ENCODE measurements at places on chromosomes 16 and 17.
A peak's percentile ranks its signal among the peaks of the same experiment; 100 is the strongest.

- DNase-seq = no peak
These were observed 58.1 kb upstream of the TMC5 start for GRCh38 chr16:19359556-19359955.

DNA sequence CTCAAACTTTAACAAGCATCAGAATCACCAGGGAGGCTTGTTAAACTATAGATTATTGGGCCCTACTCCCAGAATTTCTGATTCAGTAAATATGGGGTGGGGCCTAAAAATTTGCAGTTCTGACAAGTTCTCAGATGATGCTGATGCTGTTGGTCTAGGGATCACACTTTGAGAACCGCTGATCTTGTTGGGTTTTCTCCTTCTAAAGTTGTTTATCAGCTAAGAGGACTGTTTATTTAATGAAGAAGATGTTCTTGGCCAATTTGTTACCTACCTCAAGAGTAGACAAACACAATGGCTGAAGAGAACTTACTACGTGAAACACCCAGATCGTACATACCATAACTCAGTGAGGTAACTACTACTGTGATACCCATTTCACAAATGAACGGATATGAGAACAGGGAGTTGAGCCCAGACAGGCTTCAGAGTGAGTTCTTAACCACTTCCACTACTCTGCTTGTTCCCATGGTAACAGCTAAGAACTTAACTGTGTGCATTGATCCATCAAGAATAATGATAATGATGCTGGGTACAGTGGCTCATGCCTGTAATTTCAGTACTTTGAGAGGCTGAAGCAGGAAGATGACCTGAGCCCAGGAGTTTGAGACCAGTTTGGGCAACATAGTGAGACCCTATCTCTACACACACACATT is 85.3 kb upstream of the NSRP1 start:
- no peak for DNase-seq

DNA sequence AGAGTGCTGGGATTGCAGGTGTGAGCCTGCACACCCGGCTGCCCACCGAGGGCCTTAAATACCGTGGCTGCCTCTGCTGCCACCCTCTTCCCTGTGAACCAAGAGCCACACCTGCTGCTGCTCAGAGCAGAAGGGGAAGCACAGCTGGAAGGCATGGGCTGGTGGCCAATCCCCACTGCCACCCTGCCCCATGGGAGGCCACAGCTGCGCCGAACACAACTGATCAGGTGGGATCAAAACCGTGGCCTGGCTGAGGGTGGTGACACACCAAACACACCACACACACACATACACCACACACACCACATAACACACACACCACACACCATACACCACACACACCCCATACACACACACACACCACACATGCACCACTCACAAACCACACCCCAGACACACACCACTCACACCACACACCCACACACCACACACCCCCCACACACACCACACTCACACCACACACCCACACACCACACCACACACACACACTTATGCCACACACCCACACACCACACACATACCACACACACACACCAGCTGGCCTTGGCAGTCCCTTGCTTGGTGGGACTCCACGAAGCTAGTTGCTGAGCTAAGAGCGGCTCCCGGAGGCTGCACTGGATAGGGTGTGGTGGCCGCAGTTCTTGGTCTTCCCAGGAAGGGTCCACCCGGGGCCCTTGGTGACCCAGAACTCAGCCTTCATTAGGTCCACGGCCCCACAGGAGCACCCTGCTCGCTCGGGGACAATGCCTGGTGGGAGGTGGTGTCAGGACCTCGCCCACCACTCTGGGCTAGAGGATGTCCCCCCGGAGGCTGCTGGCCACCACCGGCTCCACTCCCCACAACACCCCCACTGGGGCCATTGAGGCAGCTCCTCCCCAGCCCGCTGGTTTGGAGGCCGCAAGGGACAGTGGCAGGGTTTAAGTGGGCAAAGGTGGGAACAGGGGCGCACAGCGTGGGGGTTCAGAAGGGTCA is 14.9 kb downstream of the CEP131 start:
- no peak for DNase-seq

GRCh38 chr16:78284957-78285434 is 185.5 kb downstream of the WWOX start:
- no peak for DNase-seq

GRCh38 chr16:56295739-56296527 is 104.6 kb downstream of the GNAO1 start:
- no peak for DNase-seq

DNA sequence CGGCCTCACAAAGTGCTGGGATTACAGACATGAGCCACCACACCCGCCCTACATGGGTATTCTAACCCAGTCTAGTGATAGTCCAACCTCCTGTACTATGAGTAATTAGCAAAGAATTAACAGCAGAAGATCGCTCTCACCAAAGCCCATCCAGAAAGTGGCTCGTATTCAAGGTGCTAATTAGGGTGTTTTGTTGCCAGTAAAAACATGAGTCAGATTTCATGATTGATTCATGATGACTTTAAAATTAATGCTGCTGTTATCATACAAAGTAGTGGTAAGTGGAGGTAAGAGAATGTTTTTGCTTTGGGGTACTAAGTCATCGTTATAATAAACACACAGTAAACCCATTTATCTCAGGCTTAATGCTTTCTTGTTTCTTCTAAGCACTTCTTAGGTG is 428.8 kb downstream of the WWOX start:
- no peak for DNase-seq

- DNase-seq = no peak
These were observed 33.5 kb downstream of the KANSL1 start for GRCh38 chr17:46159686-46160085.

DNA sequence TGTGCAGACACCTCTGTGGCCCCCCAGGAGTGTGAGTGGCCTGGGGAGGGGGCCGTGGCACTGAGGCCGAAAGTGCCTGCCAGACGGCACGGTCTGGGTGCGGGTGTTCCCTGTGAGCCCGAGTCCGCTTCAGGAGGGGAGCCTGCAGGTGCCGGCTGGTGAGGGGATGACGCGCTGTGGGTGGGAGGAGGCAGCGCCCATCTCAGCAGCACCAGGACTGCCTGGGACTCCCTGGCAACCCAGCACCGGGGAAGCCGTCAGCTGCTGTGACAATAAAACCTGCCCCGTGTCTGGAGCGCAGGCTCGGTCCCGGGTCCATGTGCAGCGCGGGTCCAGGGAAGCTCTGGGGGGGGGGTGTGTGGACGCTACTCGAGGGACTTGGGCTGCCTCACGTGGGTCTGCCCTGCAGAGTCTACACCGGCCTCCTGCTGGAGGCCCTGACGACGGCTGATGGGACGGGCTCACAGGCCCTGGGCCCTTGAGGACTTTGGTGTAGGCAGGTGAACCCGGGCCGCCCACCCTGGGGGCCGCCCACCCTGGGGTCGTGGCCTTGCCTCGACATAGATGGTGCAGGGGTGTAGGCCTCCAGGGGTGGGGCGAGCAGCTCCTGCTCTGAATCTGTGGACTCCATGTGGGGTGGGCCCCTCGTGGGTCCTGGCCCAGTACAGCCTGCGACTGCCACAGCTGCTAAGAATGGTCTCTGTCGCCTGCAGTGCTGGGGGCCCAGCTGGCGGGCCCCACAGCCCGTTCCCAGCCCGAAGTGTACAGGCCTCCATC is 5.9 kb upstream of the RAB40C start:
- no peak for DNase-seq

DNA sequence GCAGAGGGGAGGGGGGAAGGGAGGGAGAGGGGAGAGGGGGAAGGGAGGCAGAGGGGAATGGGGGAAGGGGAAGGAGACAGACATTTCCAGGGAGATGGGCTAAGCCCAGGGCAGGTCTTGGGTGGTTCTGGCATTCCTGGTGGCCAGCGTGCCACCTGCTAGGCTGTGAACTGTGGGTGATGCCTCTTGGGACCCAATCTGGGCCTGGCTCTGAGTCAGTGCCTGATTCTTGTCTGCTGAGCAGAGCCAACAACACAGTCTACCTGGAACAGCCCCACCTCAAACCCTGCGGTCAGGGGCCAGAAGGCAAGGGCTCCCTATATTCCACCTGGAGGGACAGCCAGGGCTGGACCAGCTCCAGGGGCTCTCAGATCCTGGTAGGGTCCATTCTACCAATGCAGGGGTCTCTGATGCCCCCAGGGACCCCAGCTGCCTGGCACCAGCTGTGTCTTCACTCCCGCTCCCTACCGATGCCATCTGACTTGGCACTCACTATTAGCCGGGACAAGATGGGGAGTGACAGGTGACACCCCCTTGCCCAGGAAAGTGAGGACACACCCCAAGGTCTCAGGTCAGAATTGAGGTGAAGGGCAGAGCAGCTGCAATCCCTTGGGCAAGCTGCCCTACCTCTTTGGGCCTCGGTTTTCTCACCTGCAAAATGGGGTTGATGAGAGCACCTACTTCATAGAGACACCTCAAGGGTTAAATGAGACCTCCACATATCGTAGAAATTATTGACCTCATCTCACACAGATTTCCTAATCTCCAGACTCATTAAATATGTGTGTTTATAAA is 87.2 kb downstream of the LITAF start:
- DNase-seq = no peak

- no peak for DNase-seq
These were observed 126.0 kb upstream of the CDC42EP4 start for GRCh38 chr17:73437826-73438225.

DNA sequence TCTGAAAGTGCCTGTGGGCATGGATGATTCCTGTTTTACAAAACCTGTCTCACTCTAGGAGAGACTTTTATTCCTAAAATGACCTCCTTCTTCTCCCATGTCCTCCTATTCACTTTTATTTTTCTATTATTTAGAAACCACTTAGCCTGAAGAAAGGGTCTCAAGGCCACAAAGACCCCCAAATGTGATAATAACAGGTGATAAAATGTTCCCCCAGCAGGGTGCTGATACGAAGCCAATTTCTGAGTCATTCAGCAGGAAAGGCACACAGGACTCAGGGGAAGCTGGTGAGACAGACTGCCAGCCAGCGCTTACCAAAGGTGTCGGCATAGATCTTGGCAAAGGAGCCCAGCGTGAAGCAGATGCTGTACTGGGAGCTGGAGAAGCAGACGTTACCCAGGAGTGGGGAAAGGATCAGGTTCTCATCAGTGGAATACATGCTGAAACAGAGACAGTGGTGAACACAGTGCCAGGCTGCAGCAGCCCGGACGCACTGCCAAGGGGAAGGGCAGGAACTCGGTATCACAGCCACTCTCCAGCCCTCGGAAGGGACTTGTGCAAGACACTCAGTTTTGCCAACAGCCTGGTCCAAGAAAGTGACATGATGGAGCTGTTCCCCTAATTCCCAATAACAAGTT is 24.6 kb downstream of the HIGD1B start:
- DNase-seq = no peak

DNA sequence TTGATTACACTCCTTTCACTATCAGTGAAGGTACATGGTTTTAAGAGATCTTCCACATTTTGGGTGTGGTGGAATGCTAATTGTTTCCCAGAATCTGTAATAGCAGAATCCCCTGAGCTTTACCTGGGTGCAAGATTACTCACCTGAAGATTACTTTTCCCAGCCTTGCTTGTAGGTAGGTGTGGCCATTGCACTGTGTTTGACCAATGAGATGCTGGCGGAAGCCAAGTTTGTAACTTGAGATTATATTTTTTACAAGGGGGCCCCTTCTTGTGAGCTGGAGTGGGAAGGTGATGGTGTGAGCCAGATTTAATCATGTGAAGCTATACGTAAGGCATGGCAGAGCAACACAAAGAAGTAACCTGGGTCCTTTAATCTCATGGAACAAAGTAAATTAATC is 294.3 kb downstream of the TOX3 start:
- DNase-seq = no peak

- no peak for DNase-seq
These were observed 77.5 kb downstream of the PLXDC1 start for GRCh38 chr17:39073916-39074315.

GRCh38 chr17:77581480-77581879 is 377.0 kb upstream of the TNRC6C start:
- no peak for DNase-seq

DNA sequence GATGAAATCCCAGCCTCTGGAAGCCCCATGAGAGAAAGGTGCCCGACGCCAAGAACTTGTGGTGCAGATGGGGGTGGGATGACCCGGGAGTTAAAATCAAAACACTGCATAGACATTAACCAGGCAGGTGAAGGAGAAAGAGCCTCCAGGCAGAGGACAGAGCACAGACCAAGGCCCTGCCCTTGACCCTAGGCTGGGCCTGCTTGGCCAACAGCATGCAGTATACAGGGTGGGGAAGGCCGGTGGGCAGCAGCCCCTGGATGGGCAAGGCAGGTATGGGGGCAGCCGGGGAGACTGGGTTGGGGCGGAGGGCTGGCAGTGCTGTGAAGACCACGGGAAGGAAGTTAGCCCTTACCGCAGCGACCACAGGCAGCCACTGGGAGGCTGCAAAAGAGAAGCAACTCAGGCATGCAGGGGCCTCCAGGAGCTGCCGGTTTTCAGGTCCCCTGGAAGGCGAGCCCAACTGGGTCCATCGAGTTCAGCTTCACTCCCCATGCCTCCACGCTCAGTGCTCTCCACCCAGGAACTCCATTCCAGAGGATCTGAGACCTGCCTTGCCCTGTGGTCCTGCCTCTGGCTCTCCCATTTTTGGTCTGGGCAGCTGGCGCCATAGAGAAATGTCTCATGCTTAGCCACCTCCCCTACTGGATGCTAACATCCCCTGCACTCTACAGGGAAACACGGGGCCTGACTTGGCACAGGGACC is 81.2 kb downstream of the C16orf95 start:
- no peak for DNase-seq

- peak; percentile 77 for DNase-seq
These were observed 24.2 kb downstream of the KLHL36 start for GRCh38 chr16:84672276-84673202.

GRCh38 chr16:89616623-89617022 is 3.2 kb downstream of the DPEP1 start:
- DNase-seq = peak; percentile 11

DNA sequence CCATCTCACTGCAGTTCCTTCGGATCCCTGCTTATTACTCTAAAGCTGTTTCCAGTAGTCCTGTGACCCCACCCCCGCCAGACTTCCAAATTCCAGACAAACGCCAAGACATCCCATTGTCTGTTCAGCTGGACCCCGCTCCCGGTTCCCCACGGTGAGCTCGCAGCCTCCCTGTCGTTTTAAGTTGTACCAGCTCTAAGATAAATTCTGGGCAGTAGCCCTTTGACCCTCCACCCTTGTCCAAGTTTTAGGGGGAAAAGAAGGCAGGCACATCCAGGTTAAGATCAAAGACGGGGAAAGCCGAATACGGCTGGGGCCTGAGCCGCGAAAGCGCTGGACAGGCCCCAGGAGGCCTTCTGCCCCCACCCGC is 589 bp downstream of the ARL6IP1 start:
- no peak for DNase-seq

DNA sequence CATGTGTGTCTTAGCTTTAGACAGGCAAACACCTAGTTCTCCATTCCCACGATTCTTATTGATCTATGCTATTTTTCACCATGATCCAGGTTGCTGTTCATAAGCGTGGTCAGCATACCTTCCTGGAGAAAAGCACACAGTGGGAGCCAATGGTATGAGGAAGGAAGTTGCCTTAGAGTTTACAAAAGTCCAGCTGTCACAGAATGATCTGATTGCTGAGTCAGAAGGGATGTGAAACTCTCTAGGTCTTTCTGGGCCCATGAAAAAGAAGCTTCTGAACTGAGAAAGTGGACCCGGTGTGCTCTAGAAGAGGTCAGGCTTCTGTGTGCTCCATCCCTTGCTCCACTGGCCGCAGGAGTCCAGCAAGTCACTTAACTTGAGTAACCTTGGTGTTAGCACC is 71.0 kb upstream of the CCL1 start:
- DNase-seq = no peak

GRCh38 chr17:59641799-59642484 is 22.2 kb downstream of the CLTC start:
- peak; percentile 39 for DNase-seq
